Right cardiac atrium (tissue), 5 donors: ENCODE measurements at places on chromosomes 12 and 14. TPM values are rescaled to one million over a fixed set of nuclear protein-coding genes. Genes with fewer than 3 reads are reported as not detected.

Gene GPR132
- total RNA-seq = 0.70 TPM

Gene FGF23
- total RNA-seq = 0.25 TPM

Gene BCL11B
- total RNA-seq = 0.25 TPM

Gene PPP1R1A
- total RNA-seq = 178 TPM

Gene RILPL1
- total RNA-seq = 131 TPM

DNA sequence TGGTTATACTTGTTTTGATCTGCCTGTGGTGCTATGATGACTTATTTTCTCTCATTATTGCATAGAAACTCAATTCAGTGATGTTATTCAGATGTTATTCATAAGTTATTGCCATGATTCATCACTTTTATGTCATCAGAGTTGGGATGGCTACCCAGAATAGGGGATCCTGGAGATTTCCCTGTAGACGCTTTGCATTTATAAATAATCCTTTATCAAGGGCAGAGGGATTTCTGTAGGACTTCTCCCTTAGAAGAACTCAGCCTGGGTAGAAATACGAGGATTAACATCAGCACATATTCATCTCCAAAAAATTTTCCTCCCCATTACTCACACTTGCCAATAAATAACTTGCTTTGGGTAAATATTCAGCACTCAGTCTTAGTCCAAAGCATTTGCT, 4.9 kb downstream of the GPRC5A start:
- no peak for DNase-seq

DNA sequence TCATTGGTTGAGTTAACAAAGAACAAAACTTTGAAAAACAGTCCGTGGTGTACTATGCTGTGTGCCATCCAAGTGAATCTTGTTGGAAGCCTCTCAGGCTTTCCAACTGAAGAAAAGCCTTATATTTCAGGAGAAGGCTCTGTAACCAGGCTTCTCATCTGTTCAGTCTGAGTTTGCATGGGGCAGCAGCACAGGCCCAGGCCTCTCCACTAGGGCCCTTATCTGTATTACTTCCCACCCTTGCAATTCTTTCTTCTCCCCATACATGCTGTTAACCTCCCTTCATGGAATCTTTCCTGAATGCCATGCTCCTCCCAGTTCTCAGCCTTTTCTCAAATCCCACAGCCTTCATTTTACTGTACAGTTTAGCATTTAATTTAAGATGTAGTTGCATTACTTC, 28.3 kb downstream of the FRMD6 start:
- no peak for DNase-seq

DNA sequence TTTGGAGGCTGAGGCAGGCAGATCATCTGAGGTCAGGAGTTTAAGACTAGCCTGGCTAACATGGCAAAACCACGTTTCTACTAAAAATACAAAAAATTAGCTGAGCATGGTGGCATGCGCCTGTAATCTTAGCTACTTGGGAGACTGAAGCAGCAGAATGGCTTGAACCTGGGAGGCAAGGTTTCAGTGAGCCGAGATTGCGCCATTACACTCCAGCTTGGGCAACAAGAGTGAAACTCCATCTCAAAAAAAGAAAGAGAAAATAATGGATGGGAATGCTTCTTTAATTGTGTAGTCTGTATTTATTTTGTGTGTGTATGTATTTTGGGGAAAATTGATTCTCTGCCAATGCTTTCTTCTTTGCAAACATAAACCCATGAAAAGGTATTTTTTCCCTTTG, 32.5 kb downstream of the SRGAP1 start:
- no peak for DNase-seq

DNA sequence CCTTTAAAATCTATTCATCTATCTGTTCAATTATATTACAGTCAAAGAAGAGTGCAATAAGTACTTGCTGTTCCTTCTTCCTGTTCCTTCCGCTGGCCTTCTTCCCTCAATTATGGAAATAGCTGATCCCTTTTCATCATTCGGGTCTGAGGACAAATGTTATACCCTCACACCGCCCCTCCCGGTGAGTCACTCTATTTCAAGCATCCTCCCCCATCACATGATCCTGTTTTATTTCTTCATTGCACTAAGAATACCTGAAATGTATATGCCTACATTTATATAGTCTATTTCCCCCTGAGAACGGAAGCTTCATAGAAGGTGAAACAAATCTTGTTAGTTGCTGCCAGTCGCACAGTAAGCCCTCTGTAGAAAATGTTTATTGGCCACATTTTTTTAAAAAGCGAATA, 2.5 kb downstream of the SLC38A1 start:
- DNase-seq = no peak

DNA sequence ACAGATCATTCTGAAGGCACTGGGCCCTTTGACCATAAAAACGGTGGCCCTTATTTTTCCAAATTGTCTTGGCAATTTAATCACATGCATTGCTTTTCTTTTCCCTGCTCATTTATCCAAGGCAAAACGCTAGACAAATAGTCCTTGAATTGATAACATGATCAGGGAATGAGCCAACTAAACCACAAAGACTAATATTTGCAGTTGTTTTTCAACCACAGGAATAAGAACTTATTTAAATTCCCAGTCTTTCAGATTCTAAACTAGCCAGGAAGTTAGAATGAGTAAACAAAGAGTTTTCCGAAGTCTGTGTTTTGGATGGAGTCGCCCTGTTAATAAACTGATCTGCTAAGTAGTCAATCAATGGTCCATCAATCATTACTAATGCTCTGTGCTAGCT, 14.9 kb downstream of the TBX5 start:
- no peak for DNase-seq

DNA sequence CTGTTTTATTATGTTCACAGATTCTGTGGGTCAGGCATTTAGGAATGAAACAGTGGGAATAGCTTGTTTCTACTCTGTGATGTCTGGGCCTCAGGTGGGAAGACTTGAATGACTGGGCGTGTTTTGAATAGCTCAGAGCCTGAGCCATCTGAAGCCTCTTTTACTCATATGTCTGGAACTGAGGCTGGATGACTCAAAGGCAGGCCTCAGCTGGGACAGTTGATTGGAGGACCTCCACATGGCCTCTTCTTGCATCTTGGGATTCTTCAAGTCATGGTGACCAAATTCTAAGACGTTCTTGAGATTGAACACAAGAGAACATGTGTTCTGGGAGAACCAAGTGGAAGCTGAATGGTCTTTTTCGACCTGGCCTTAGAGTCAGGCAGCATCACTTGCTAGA, 45.8 kb upstream of the TBX3 start:
- no peak for DNase-seq

DNA sequence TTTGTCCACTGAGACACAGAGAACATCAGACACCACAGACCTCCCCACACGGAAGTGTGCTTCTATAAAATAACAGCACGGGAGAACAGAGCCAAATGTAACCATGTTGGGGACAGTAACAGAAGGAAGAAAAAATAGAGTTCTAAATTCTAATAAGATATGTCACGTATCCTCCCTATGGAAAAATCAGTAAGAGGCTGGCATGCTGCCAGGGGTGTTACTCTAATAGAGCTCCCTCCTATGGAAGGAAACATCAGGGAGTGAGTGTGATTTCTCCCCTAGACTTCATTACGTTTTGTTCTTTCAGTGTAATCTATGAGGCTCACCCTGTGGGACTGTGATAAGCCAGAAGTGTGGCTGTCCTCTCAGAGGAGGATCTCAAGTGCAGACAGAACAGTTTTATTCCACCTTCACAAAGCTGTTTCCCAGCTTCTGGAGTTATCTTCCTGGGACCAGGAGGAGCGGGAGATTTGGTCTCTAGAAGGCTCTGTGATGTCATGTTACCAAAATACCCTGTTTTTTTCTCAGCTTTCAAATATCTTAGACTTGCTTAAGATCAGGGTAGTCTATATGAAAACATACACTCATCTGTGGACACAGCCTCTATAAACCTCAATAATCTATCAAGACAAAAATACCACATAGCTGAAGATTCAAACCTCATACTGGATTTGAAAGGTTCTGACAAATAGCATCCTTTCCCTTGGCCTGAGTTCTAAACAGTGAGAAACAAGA, 69.3 kb downstream of the ZFC3H1 start:
- DNase-seq = peak; percentile 43

GRCh38 chr12:88184196-88184595, 42.1 kb downstream of the TMTC3 start:
- no peak for DNase-seq

DNA sequence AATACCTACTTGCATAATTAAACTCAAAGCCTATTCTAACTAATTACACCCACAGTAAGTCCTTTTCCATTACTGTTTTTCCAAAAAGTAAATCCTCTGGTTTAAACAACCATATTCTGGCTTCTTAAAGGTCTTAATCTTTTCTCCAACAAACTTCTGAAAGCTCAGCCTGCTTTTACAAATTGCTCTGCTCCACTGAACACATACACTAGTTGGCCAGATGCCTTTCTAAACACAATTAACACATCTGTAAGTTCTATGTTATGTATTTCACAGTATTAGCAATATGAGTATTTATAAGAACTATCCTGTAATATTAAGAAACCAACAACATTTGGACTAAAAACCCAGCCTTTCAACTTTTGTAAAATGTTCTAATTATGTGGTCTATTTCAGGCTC, 30.1 kb downstream of the PTPRB start:
- no peak for DNase-seq
